ENCODE measurements at places on chromosomes 16 and 17. TPM values are rescaled to one million over a fixed set of nuclear protein-coding genes. Genes with fewer than 3 reads are reported as not detected.

Gene TRIM47
- 25.6 TPM for total RNA-seq

Gene ASPHD1
- 2.3 TPM for total RNA-seq

Gene SPATA32
- total RNA-seq: not detected

Gene PRSS33
- not detected for total RNA-seq

Gene ABI3
- total RNA-seq: under 0.01 TPM

Gene NOTUM
- not detected for total RNA-seq

Gene DHX58
- 7.0 TPM for total RNA-seq

Gene TEX14
- total RNA-seq: 0.73 TPM

Gene CHP2
- total RNA-seq: not detected

Gene CPHXL2
- total RNA-seq: not detected

Gene MT1F
- 0.37 TPM for total RNA-seq

Gene LGALS9B
- total RNA-seq: not detected

Gene ABCC11
- under 0.01 TPM for total RNA-seq
